Karpas-422 (cell line): ENCODE measurements at places on chromosomes 13 and 19. TPM values are rescaled to one million over a fixed set of nuclear protein-coding genes. Genes with fewer than 3 reads are reported as not detected.

DNA sequence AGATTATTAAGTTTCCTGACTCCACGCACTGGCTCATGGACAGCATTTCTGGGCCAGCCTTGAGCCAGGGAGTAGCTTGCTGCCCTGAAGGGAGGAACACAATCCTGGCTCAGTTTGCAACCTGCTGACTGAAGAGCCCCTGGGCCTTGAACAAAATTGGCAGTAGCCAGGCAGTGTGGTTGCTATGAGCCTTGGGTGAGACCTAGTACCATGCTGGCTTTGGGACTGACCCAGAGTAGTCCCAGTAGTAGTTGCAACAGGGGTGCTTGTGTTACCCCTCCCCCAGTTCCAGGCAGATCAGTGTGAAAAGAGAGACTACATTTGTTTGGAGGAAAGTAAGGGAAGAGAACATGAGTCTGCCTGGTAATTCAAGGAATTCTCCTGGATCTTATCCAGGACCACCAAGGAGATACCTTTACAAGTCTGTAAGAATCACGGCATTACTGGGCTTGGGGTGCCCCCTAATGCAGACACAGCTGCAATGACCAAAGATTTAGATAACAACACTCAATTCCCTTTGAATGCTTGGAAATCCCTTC, 22.0 kb downstream of the ITGBL1 start:
- DNase-seq: peak; percentile 46

The DHX34 gene
- total RNA-seq: 17.4 and 41.5 TPM in 2 replicates

- no peak for DNase-seq
Observed at GRCh38 chr13:92804346-92804745, 422.3 kb upstream of the GPC6 start.

The HRC gene
- not detected in 2 replicates for total RNA-seq

DNA sequence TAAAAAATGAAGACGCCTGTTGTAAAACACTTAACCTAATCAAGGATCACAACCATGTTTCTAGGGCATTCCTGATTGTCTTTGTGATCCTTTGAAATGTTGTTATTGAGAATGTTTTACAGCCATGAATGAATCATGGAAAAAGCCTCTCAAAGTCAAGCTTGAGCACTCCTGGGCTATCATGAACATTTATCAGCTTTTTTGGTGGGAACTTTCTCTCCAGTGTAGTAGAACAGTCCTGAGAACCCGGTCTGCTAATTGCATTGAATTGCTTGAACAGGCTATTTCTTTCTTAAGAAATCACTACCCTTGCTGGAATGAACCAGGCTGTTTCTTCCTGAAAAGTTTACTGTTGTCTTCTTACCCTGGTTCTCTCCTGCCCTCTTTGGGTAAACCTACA, 516.5 kb downstream of the FGF9 start:
- no peak for DNase-seq

- DNase-seq: no peak
Observed at GRCh38 chr13:23754506-23754905, 134.7 kb downstream of the MIPEP start.

DNA sequence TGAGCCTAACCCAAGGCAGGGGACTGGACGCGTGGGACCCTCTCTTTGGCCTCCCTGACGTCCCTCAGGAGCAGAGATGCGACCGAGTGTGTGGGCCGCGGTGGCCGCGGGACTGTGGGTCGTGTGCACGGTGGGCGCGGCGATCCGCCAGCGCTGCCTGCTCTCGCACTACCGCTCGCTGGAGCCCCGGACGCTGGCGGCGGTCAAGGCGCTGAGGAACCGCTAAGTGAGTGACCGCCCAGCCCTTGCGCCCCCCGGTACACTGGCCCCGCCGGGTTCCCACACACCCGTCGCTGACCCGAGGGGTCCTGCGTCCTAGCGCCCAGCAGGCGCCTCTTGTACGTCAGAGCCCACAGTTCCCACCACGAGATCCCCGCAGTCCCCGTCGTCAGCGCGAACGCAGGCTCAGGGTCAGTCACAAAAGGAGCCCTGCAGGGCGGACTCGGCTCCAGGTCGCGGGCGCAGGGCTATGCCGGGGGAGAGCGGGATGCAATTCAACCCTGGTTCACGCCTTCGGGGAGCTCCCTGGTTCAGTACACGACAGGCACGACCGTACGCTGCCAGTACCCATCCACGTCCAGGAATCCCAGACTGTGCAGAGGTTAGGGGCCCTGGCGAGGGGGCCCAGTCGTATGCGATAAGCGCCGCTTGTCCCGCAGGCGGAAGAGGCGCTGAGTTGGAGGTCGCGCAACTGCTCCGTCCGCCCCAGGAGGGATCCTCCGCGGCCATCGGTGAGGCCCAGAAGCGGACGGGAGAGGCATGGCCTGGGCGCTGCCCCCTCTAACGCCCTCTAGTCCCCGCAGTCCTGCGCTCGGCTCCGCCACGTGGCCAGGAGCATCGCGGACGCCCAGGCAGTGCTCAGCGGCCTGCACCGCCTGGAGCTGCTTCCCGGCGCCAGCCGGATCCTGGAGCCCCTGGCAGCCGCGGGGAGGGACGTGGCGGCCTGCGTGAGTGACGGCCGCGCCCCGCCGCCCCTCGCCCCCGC, 3.6 kb upstream of the IFNL2 start:
- DNase-seq: no peak

DNA sequence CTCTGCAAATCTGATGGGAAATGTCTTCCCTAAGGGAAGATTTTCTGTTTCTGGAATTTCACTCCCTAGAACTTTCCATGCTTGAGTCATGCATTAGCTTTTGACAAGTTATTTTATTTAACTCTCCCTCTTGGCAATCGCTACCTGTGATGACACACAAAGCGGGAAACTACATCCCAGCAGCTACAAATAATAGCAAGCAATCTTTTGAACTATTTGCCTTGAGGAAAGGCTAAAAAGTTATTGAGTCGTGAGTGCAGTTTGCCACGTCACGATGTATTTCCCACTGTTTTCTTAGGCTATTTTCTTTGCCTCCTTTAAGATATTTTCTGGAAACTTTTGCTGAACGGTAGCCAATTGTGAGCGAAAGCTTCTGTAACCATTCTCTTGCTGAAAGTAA, 353.3 kb upstream of the HTR2A start:
- DNase-seq: no peak
